ENCODE measurements at places on chromosomes 6 and 20. TPM values are rescaled to one million over a fixed set of nuclear protein-coding genes. Genes with fewer than 3 reads are reported as not detected.
A peak's percentile ranks its signal among the peaks of the same experiment; 100 is the strongest.

DNA sequence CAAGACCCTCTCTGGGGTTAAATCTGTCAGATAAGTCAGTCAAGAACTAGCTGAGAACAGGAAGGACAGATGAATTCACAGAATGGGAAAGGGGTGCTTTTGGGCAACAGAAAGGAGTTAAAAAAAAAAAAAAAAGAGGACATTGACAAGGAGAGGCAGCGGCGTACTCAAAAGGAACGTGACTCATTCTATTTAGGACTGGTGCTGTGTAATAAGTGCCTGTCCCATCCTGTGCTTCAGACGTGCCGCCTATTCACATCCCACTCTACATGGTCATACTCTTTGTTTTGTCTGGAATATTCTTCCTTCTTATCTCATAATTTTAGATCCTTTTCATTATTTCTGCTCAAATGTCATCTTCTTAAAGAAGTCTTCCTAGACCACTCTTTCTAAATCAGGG lies 101.1 kb upstream of the EMILIN3 start:
- DNase-seq = no peak

PRICKLE4 gene
- 3.8 TPM for total RNA-seq

DNA sequence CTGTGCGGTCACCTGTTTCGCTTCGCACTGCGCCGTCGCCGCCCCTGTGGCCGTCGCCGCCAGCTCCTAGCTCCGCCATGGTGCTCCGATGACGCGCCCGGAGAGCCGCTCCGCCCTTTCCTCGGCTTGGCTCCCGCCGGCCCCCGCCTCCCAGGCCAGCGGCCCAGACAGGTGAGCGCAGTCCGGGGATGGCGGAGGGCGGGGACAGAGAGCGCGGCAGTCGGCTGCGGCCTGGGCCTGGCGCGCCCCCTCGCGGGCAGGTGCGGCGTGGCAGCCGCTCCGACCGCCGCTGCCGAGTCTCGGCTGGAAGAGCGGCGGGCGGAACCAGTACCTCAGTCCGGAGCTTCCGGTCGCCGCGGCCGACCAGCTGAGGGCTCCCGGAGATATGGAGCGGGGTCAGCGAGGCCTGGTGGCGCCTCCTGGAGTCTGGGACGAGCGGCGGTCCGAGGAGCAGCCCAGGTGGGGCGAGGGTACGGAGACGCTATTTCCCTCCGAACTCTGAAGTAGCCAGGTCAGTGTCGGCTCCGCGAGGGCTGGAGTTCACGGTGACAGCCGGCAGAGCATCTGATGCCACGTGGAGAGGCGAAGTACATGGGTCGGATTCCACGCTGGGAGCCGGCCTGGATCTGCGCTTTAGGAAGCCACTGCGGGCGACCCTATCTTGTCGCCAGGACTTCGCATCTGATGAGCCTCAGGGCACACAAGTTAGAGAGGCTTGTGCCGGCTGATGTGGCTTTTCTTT lies at the start of gene MAP7:
Gene MAP7 (minus strand): TSS at position 93 of the 742 bp plus-strand sequence. CDS start 14 bp downstream, at position 79.
- DNase-seq = peak; percentile 95

NHLRC1 gene
- 4.9 TPM for total RNA-seq

DNA sequence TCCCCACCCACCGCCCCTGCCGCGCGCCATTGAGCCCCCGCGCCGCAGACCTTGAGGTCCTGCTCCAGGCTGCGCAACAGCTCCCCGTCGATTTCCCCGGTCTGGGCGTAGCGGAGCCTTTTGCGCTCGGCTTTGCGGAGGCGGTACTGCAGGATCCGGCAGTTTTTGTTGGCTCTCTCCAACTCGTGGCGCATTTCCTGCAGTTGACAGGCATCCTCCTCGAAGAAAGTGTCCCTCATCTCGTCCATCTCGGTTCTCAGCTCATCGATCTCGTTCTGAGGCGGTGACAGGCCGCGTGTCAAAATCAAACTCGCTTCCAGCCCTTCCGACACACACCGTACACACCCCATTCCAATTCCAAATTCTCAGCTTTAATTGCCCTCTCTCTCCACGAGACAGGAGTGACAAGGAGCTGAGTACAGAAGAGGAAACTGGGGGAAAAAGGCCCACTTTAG lies 4.3 kb downstream of the MTCL3 start:
- peak; percentile 52 for DNase-seq

FAM135A gene
- total RNA-seq = 78.7 TPM

GCNT2 gene
- total RNA-seq = 92.5 TPM

DNA sequence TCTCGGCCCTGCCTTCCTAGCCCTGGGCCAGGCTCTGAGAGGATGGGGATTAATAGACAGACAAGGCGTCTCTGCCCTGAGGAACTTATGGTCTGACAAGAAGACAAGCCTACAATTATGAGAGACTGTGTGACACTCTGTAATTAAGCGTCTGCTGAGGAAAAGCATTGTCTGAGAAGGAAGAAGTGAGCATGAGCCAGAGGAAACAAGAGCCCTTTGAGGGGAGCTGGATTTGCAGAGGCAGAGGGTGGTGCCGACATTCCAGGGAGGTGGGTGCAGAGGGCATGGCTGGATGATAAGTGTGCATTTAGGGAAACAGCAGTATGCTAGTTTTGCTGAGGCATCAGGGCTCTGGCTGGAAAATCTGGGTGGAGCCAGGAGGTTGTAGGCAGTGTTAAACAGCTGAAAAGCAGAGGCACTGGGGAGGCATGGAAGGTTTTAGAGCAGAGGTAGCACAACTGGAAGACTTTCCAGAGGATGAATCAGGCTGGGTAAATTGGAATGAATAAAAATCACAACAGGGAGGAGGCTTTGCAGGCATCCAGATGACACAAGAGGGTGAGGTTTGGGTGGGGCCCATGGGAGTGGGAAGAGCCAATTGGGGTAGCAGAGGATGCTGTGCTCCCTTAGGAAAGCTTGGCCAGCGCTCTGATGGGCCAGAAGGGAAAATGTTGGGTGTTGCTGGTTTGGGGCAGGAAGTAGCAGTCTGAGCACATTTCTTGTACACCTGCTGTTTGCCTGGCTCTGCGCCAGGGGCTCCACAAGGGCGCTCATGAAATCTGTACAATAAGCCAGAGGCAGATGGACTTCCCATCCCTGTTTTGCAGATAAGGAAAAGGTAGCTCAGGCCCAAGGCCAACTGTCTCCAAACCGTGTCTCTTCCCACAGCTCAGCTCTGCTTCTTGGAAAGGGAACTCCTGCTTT lies 74.0 kb upstream of the MYL9 start:
- DNase-seq = peak; percentile 81

Data from Peyer's patch (tissue), 4 donors.